NCI-H82 (cell line): ENCODE measurements at places on chromosomes 6 and 20.

GRCh38 chr20:53890443-53891305 is 179.7 kb downstream of the BCAS1 start:
- DNase-seq = no peak

GRCh38 chr6:7171119-7171518 is 63.4 kb downstream of the RREB1 start:
- no peak for DNase-seq

GRCh38 chr20:37803438-37804307 is 99.3 kb upstream of the VSTM2L start:
- DNase-seq = no peak

- DNase-seq = peak; percentile 98
Observed at GRCh38 chr6:154675602-154676088, 57.6 kb upstream of the SCAF8 start.

GRCh38 chr20:55160037-55160436 is 684.6 kb downstream of the DOK5 start:
- DNase-seq = peak; percentile 8

- DNase-seq = peak; percentile 85
Observed at GRCh38 chr6:29965873-29966601, 23.7 kb downstream of the HLA-A start.

DNA sequence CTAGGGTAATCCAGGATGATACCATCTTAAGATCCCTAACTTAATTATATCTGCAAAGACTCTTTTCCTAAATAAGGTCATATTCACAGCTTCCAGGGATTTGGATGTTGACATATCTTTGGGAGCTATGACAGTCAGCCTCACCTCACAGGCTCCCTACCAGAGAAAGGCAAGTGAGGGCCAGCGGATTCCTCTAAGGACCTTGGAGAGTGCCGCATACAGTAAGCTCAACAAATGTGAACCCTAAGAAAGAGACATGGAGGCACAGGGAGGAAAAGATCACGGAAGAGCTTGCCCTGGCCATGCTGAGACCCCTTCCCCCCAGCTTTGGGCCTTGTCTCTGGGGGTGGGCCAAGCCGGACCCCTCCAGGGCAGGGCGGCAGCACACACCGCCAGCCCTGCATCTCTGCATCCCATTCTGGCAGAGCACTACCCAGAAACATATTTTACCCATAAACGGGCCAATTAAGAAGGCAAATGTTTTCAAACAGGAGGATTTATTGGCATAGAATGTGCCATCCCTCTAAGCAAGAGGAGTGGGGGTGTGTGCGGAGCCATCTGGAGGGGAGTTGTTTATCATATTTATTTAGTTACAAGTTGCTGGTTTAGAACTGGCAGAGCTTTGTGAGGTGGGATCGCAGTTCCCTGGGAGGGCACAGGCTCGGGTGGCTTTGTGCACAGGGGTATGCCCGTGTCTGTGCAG is 55.4 kb downstream of the CHMP4B start:
- DNase-seq = peak; percentile 80

DNA sequence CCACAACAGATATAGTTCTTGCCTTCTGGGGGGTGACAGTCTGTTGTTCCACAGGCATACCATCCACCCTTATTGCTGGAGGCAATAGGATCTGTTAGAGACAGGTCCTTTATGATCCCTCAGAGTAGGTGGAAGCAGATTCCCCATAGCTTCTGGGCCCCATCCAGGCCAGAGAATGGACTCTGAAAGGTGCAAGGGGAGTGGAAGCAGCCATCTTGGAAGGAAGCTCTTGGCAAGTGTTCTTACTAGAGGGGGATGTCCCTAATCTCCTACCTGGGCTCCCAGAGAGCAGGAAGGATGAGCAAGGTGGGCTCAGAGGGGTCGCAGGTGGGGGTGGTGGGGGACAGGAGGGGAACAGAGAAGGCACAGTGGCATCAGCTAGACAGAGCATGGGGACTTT is 33.4 kb downstream of the CEBPB start:
- no peak for DNase-seq

GRCh38 chr6:54440549-54440948 is 132.3 kb downstream of the TINAG start:
- DNase-seq = no peak

- DNase-seq = no peak
Observed at GRCh38 chr6:91761621-91762020, 1174.7 kb upstream of the MAP3K7 start.

GRCh38 chr6:156953479-156954146 is 176.4 kb downstream of the ARID1B start:
- DNase-seq = peak; percentile 45

DNA sequence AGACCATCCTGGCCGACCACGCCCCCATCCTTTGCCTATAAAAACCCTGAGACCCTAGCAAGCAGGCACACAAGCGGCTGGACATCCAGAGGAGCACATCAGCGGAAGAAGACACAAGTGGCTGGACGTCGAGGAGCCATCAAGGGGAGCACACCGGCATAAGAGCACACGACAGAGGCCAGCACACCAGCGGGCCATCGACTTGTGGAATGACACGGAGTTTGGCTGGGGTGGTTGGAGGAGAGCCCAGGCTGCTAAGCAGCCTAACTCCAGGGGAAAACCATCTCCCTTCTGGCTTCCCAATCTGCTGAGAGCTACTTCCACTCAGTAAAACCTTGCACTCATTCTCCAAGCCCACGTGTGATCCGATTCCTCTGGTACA is 44.8 kb upstream of the BCLAF1 start:
- DNase-seq = no peak

- DNase-seq = no peak
Observed at GRCh38 chr20:59832406-59833363, 100.8 kb downstream of the SYCP2 start.

- no peak for DNase-seq
Observed at GRCh38 chr6:8180327-8181159, 78.2 kb upstream of the EEF1E1 start.

DNA sequence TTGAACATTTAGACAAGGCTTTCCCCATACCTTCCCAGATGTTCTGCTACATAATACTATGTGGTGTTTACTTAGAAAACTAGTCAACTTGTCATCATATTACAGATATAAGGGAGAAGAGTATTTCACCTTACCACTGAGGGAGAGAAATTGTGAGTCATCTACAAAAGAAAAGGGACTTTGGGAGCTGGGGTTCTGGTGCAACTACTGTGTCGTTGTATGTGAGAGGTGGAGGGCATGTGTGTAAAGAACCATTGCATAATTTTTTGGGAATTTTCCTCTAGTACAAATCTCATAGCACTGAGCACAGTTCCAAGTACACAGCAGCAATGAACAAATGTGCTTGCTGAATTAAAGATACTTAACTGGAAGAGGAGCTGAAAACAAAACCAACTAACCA is 665.6 kb downstream of the DHX35 start:
- no peak for DNase-seq

GRCh38 chr6:111406200-111406721 is 76.8 kb downstream of the REV3L start:
- peak; percentile 7 for DNase-seq

- DNase-seq = no peak
Observed at GRCh38 chr20:62551407-62552323, 75.9 kb upstream of the GATA5 start.

- peak; percentile 80 for DNase-seq
Observed at GRCh38 chr6:28816909-28817807, 106.6 kb downstream of the TRIM27 start.
